ENCODE measurements at places on chromosomes 12 and 14.

DNA sequence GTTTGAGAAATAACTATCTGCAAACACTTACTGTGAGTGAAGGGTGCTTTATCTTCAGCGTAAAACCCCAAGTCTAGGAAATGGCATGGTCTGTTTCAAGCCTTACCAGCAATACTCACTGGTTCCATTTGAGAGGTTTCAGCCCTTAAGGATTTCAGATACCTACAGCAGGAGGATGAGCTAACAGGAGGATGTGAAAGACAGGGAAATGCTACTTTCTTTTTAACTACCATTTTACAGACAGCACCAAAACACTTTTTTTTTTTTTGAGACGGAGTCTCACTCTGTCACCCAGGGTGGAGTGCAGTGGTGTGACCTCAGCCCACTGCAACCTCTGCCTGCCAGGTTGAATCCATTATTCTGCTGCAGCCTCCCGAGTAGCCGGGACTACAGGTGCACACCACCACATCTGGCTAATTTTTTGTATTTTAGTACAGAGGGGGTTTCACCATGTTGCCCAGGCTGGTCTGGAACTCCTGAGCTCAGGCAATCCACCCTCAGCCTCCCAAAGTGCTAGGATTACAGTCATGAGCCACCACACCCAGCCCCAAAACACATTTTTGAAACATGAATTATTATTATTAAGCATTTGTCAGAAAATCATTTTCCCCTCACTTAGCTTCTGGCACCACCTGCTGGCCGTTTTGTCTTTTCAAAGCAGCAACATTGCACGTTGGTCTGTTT lies 4.6 kb downstream of the MTRFR start:
- peak; percentile 25 for DNase-seq

- DNase-seq = no peak
Observed at GRCh38 chr12:99278899-99279298, 368.7 kb upstream of the GARIN6 start.

DNA sequence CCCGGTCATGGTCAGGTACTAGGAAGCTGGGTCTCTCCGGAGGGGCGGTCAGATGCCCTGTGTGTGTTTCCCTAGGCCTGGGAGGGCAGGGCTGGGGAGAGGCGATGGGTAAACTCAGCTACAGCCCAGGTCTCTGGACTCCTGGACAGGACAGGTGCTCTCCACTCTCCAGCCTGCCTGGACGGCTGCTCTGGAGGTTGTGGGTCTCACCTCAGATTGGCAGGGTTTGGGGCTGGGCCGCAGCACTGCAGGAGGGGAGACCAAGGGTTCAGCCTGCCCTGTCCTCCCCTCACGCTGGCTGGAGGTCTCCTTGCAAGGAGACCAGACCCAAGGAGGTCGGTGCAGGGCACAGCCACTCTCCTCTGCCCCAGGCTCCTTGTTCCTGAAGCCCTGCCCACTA lies 7.8 kb downstream of the KRT80 start:
- DNase-seq = no peak

- DNase-seq = peak; percentile 63
Observed at GRCh38 chr12:109477185-109477962, at the start of the genes KCTD10 and UBE3B. Gene KCTD10, minus strand, starts transcription at chr12:109477300. Its CDS starts 38 bp downstream, at chr12:109477262. Gene UBE3B, plus strand, starts transcription at chr12:109477634. Its CDS starts 5,918 bp downstream, at chr12:109483552.

DNA sequence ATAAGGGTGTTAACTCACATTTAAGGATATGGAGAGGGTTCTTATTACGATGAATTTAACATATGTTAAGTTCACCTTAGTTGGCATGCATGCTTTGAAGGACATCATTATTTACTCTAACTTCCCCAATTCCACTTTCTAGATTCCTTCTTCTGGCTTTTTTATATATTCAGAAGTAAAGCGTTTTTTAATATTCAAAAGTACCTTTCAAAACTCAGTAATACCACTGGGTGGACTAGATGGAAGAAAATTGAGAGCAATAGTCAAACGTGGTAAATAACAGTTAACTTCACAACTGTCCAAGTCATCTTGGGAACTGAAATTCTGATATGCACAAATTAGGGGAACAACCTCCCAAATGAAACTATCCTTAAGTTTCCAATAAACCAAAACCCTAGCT lies 9.1 kb downstream of the SINHCAF start:
- no peak for DNase-seq

DNA sequence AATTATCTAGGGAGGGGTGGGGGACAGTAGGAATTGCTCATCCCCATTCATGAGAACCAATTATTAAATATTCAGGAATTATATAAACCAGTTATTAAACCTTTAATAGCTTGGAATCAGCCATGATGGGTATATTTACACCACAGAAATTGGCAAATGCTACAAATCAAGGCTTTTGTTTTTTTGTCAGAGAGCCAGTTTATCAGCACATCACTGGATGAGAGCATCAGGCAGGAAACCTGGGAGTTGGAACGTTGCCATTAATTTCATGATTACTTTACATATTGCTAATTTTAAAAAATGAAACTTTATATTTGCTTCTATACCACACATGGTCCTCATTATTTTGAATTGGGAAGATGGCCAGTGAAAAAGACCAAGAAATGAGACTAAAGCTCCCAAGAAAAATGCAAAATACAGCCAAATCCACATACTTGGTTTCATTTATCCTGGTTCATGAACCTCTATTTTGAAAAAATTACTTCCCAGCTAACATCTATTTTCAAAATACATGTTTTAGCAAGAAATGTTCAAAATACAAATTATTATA lies 48.4 kb downstream of the ATL1 start:
- DNase-seq = no peak

GRCh38 chr14:39492267-39492666 lies 60.0 kb upstream of the FBXO33 start:
- no peak for DNase-seq

DNA sequence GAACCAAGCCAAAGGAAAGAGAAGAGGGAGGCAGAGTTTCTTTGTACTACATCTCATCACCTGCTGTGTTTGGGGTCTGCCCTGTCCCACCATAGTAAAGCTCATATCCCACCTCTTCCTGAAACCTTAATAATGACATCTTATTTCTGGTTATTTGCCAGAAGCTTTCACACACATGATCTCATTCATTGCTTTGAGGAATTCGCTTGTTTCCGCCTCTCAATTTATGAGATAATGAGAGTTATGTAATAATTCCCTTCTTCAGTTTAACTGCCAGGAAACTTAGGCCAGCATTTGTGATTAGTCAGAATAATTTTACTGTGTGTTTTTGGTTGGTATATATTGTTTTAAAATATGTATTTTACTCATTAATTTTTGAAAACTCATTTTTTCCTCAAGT lies 205.2 kb downstream of the CACNA1C start:
- DNase-seq = no peak

- DNase-seq = no peak
Observed at GRCh38 chr12:2686280-2686646, 108.5 kb upstream of the FKBP4 start.

DNA sequence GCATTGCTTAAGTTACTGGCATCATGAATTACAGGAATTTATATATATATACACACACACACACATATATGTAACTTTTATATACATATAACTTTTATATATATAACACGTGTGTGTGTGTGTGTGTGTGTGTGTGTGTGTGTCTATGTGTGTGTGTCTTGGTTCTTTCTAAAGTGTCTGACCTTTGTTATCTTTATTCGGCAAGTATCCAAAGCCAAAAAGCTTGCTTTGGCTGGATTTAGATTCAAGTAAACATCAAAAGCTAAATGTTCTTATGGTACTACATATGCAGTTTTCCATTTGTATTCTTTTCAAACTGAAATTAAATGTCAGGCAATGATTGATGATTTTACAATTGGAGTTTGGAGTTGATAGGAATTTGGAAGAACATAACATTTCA lies 69.9 kb downstream of the SLC16A7 start:
- no peak for DNase-seq

- DNase-seq = no peak
Observed at GRCh38 chr12:39902821-39903220, 203.1 kb downstream of the SLC2A13 start.

DNA sequence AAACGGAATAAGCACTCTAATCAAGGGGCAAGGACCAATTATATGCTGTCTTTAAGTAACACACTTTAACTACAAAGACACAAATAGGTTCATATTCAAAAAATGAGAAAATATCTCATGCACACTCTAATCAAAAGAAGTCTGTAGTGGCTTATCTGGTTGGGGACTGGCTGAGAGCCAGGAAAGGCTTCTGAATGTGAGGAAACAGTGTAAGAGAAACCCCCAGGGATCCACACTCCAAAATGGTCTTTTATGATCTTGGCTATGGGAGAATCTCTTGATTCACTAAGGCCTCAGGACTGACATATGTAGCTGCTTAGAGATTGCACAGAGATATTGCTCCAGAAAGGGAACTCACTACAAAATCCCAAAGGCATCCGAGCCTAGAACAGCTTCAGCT lies 10.3 kb downstream of the CTSG start:
- no peak for DNase-seq

GRCh38 chr12:105574056-105574715 lies 243.7 kb downstream of the C12orf75 start:
- no peak for DNase-seq

DNA sequence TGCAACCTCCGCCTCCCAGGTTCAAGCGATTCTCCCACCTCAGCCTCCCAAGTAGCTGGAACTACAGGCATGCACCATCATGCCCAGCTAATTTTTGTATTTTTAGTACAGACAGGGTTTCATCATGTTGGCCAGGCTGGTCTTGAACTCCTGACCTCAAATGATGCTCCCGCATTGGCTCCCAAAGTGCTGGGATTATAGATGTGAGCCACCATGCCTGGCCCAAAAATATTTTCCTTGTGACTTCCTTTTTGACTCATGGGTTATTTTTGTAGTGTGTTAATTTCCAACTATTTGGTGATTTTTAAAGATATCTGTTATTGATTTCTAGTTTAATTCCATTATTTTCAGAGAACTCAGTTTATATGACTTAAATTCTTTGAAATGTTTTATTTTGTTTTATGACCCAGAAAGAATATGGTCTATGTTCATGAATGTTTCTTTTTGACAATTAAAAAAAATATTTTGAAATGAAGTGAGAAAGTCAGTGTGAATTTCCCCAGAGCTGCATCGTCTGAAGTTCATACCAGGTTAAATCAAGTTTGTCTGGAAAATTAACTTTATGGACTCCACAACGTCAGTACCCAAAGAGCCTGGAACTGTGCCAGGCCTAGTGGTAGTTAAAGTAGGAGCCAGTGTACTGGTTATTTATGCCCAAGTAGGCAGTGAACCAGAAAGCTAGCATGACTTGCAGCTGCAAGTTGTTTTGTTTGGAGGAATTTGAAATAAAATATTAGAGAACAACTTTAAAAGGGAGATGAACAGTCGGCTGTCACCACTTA lies 2.8 kb upstream of the CDKL1 start:
- no peak for DNase-seq

- DNase-seq = no peak
Observed at GRCh38 chr12:116598311-116599284, 39.4 kb downstream of the MAP1LC3B2 start.

- no peak for DNase-seq
Observed at GRCh38 chr12:62401631-62402030, 65.0 kb upstream of the MON2 start.

- no peak for DNase-seq
Observed at GRCh38 chr14:71497645-71498086, 434.6 kb upstream of the RGS6 start.

- no peak for DNase-seq
Observed at GRCh38 chr14:20262642-20263128, 23.6 kb downstream of the OR11H4 start.

- no peak for DNase-seq
Observed at GRCh38 chr12:102543494-102544485, 63.4 kb upstream of the IGF1 start.

GRCh38 chr14:91754185-91754584 lies 22.3 kb upstream of the CATSPERB start:
- no peak for DNase-seq

- no peak for DNase-seq
Observed at GRCh38 chr12:63862969-63863230, 18.4 kb downstream of the SRGAP1 start.

GRCh38 chr12:117865505-117865904 lies 103.3 kb downstream of the KSR2 start:
- no peak for DNase-seq

DNA sequence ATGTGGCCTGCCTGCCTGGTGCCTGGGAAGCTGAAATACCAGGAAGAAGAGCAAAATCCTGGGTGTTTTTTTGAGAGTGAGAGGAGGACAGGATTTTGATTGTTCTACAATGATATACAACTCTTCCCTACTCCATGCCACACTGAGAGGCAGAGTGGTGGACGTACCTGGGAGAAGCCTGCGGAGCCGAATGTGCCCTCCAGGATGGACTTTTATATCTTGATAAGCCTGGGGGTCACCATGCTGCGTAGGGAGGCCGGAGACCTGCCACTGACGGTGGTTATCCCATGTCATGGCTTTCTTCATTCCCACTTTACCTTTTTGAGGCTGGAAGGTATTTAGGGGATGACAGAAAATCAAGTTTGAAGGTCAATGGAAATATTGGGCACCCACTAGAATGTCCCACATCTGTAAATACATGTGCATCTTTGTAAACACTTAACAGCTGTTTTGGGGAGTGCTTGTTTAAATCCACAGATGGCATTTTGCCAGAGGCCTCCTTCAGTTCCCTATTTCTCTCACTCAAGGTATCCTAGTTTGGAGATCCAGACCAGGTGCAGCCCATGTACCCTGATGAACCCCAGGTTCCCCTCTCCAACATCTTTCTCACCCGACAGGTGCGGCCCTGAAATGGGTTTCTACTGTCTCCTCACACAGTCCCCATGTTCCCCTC lies 1.1 kb upstream of the GLT1D1 start:
- no peak for DNase-seq

- no peak for DNase-seq
Observed at GRCh38 chr12:67068204-67068731, 200.9 kb upstream of the CAND1 start.

DNA sequence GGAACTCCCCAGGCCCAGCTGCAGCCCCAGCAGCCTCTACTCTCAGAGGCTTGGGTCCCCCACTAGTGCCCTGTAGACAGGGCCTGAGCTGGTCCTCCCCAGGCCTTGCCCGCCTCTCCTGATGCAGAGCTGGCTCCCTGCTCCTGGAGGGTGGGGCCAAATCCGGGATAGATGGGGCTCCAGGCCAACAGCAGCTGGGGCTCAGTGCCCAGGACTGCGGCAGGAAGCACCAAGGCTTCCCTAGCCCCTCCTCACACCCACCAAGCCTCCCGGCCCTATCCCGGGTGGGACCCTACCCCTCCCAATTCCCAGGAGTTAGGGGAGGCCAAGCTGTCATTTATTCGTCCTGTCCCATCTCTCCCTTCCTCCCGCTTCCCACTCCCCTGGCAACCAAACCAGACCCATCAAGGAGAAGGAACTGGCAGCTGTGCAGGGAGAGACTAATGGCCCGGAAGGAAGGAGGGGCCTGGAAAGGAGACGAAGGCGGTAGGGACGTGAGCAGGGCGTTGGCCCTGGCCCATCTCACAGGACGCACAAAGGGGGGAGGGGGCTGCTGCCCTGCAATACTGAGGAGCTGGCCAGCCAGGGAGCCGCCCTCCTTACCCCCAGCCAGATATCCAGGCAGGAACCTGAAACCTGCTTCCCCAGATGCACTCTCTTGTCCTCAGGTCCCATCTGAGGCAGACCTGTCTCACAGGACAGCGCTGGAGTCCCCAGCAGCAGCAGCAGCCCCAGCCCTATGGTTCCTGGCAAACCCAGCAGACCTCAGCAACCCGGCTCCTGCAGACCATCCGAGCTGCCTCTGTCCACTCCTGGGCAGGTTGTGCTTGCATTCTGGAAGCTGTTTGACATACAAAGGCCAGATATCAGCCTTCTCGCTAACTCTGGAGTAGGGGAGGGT lies 1.6 kb upstream of the PRPH start:
- no peak for DNase-seq

All from stimulated activated CD4-positive, alpha-beta T cell treated with anti-CD3 and anti-CD28 coated beads, Interleukin-1b, Interleukin-23, amount 100 ng/mL, for 1 hour (primary cell).